SHP77 (cell line): ENCODE measurements at places on chromosomes 6 and 20.

DNA sequence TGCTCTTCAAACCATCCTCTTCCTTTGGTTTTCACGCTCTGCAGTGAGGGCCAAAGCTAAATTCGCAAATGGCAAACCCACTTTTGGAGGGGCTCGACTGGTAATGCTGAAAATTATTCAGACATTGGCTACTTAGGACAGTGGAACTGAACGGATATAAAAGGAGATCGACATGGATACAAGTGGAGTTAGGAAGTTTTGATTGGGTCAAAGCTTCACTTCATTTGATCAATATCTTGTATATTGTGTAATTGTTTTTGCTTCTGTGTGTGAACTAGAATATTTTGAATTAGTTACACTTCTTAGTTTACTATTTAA is 1.2 kb downstream of the FAM8A1 start:
- DNase-seq: no peak

DNA sequence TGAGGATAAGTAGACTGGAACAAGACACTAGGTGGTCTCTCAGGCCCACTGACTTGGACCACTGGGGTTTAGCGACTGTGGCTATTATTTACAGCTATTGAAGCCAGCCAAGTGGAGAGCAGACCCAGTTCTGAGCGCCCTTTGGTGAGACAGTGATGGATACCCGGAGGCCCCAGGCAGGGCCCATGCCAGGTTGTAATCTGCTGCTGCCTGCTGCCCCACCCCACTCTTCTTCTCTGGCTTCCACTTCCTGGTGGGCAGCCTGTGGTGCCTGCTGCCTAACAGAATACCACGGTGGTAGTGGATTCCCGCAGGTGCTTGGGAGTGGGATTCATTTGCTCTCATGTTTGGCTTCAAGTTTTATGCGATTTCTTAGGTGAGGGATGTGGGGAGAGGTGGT is 570 bp downstream of the RAB44 start:
- no peak for DNase-seq

- DNase-seq: no peak
Observed at GRCh38 chr6:158061361-158061708, 79.7 kb downstream of the SYNJ2 start.

- no peak for DNase-seq
Observed at GRCh38 chr20:36298061-36298460, 8.1 kb upstream of the DLGAP4 start.
